ENCODE measurements at places on chromosomes 2 and 18.
A peak's percentile ranks its signal among the peaks of the same experiment; 100 is the strongest.

DNA sequence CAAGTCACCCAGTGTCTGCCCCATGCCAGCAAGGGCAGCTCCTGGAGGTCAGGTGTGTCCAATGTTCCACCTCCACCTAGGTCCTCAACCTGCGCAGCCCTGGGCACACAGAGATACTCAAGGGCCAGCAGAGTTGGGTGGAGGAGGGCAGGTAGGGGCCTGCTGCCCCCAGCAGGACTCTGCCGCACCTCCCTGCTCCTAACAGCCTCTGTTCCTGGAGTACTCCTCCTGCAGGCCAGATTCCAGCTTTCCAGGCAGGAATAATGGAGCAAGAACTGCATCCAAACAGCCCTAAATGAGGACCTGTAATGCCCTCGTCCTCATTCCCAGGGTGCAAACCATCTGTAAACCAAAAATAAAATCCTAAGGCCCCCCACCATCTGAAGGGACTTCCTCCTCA, 44.4 kb upstream of the ACAA2 start:
- no peak for DNase-seq

DNA sequence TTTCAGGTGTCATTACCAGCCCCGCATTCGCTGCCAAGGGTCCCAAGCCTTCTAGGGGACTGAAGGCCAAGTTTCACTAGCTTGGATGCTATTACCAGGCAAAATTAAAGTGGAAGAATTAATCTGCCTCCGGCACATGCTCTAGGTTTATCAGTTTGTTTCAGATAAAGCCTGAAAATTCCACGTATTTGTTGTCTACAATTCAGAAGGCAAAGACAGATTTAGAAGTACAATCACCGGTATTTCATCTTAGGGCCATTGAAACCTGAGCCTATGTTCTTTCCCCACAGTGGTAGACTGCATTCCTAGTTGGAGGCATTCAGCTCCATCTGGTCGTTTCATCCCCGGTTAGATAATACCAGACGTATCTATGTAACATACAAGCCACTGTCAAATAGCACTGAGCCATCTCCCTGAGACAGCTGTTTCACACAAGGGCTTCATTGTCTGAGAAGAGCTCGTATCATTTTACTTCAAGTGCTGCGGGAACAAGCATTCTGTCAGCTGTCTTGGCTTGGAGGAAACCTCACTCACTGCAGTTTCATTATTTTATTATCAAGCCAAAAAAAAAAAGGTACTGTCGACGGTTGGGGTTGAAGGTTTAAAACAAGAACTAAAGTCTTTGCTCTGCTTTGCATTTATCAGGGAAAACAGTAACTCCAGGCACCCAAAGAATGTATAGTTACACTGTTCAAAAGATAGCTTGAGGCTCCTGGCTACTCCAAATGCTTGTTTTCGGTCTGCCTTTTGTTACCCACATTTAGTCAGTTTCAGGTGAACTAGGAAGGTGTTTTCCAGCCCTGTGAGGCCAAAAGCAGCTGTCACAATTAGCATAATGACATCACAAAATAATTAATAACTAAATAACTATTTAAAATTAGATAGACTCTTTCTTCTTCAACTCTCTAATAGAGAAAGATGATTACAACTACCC, 76.7 kb downstream of the TGIF1 start:
- DNase-seq: peak; percentile 23

GRCh38 chr18:54130177-54130576, 94.3 kb downstream of the MBD2 start:
- DNase-seq: no peak

DNA sequence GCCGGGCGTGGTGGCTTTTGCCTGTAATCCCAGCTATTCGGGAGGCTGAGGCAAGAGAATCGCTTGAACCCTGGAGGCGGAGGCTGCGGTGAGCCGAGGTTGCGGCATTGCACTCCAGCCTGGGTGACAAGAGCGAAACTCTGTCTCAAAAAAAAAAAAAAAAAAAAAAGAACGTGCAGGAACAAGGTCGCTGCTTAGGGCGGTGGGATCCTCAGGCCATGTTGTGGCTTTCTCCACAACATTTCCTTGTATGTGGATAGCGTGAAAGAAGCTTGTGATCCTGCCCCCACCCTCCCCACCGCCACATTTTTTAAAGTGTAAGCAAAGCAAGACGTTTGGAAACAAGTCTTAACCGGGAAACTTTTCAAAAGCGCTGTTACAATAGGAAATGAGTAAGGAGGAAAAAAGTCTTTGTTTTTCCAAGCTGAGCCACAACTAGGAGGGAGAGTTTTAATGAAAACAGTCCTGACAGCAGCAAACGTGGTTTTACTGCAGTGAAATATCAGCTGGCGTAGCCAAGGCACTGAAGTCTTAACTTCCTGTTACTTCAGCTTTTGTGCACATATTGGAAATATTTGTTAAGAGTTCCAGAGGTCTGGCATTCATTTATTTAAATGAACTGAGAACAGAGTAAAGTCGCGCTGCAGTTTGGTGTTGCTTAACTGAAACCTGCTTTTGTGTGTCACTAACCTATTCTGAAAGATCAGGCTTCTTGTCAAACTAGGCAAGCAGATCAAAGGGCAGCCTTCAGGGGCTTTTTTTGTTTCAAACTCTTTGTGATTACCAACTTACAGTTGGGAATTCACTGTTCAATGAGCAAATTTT, 3.8 kb downstream of the TGIF1 start:
- DNase-seq: peak; percentile 69

DNA sequence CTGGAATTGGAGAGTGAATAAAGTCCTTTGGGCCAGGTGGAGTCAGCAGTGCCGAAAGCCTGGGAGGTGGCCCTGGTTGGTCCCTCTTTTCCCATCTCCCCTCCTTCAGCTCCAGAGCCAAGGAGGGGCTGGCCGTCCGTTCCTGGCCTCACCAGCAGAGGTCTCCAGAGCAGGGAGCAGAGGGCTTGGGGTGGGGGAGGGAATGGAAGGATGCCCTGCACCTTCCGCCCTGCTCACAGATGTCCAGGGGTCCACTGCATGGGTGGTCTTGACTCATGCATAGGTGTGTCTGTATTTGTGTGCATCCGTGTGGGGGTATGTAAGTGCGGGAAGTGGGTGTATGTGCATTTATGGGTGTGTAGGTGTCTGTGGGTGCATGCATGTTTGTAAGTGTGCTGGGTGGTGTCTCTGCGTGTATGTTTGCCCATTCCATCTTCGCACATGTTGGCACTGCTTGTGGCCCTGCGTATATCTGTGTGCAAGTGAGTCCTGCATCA, 201.8 kb downstream of the ZFP36L2 start:
- peak; percentile 79 for DNase-seq

DNA sequence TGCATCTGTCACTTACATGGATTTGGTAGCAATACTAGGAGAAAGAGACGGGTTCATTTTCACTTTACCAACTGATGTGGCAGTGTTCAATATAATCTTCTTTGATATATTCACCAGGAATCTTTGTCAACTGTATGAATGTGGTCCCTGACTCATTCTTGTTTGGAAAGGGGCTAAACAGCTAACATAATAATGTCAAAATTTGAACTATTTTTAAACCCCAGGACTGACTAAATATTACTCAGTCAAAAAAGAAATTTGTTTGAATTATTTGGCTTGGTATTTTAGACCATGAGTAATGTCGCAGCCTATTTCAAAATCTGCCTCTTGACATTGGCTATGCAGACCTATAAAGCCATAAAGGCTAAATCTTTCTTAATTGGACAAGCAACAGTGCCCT, 413.7 kb upstream of the RGPD4 start:
- peak; percentile 29 for DNase-seq

DNA sequence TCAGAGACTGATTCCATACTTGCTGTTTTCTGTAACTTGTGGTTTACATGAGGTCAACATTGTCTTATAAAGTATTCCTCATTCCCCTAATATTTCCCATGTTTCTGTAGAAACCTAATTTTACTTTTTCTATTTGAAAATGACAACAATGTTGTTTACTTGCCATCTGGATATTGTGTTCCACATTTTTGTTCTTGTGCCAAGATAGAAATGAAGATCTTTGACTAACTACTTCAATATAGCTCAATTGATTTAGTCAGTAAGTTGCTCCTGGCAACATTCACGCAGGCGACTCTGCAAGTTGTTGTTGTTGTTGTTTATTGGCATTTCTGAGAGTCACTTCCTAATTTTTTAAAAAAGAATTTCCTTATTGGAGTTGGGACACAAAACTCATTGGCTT, 69.5 kb downstream of the CAVIN2 start:
- no peak for DNase-seq

- no peak for DNase-seq
Measured at GRCh38 chr2:23106242-23106785, 278.7 kb upstream of the KLHL29 start.

DNA sequence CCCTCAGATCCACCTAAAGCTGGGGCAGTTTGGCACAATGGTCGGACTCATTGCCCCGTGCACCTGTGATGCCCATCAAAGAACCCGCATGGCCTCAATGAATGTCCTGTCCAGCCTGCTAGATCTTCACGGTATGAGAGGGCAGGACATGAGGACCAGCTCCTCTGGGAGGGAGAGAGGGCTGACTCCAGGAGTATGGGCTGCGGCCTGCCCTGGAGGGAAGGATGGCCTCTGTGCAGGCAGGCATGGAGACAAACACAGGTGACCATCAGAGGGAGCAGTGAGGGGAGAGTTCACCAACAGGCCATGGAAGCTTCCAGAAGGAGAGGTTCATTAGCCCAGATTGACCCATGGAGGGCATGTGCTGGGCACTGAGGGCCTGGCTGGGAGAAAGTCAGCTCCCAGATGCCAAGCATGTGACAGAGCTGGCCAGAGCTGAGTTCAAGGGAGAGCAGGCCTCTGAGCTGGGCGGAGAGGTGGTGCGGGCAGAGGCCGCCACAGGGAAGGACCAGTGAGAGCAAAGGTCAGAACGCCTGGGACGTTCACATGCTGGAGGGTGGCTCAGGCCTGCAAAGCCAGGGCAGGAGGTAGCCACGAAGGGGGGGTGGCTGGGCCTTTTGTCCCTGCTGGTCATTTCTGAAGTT, 36.2 kb downstream of the HJURP start:
- no peak for DNase-seq

DNA sequence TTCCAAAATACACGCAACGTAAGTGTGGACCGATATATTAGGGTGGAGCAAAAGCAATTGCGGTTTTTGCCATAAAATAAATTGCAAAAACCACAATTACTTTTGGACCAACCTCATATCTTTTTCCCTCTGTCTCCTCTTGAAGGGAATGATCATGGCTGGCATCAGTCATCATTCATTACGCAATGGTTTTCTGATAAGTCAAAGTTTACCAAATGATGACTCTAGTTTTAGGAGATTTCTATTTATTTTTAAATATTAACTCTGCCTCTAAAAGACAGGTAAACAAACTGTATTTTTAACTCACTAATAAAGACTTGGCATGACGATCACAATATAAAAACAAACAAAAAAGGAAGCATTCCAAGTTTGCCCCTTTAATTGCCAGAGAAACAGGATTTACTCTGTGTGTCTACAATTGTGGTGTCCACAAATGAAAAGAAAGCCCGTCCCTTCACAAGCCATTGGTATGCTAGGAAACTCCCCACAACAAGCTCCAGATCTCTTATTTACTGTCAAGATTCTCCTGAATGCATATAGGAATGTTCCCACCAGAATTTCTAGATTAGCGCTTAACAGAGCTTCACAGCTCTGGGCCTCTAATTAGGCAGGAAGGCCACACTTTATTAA, 61.3 kb downstream of the IRS1 start:
- no peak for DNase-seq

DNA sequence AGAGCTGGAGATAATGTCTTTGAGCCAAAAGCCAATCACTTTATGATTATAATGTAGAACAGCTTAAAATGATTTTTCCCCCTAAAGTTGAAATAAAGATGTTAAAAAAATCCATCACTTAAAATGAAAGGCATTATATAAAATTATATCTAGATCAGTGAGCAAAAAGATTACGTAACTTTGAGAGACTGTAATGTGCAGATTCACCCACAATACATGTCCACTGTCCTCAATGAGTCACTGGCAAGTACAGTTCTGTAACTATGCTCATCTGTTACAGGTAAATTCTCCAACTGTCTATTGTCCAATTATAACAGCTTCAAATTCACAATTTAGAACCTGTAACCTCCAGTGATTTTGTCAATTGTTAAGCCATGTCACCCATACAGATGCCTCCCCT, 19.0 kb downstream of the FAM161A start:
- DNase-seq: no peak

DNA sequence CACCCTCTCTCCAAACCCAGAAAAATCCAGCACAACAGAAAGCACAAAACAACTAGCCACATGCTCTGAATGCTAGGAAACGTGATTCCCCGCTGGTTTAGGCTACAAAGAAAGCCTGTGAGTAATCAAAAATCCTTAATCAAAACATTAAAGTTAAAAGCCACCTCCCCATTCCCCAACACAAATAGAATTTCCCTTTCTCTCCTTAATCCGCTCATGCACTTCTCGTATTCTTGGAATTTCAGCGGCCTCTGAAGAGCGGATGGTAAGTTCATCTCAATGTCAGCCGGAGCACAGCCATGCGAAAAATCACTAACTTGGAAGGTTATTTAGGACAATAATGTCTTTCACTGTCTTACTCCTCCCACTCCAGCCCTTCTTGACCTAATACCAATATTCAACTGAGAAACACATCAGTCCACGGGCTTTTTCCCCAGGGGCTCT, 126.7 kb downstream of the OSBPL1A start:
- peak; percentile 43 for DNase-seq

DNA sequence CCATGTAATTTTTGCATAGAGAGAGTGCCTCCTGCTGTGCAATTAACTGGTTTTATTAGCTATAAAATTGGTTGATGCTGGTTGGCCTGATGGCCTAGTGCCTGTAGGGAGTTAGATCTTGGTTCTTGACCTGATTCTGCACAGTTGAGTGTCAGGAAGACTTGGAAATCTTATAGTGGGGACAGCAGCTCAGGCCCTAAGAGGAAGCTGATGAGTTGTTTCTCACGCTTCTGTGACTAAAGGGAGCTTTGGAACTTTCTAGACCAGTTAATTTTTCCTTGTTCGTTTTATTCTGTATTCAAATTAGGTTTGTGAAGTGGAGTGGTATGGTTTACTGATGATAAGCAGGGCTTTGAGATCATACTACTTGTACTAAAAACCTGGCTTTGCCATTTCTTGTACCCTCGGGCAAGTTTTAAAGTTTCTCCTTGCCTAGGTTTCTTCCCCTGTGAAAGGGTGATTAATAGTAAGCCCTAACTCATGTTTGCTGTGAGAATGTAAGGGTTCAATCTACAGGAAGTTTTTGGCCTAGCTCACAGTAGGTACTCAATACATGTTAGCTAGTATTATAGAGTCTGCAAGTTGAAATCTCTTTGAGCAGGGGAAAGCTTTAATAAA, 82.1 kb downstream of the MAP3K20 start:
- DNase-seq: no peak

DNA sequence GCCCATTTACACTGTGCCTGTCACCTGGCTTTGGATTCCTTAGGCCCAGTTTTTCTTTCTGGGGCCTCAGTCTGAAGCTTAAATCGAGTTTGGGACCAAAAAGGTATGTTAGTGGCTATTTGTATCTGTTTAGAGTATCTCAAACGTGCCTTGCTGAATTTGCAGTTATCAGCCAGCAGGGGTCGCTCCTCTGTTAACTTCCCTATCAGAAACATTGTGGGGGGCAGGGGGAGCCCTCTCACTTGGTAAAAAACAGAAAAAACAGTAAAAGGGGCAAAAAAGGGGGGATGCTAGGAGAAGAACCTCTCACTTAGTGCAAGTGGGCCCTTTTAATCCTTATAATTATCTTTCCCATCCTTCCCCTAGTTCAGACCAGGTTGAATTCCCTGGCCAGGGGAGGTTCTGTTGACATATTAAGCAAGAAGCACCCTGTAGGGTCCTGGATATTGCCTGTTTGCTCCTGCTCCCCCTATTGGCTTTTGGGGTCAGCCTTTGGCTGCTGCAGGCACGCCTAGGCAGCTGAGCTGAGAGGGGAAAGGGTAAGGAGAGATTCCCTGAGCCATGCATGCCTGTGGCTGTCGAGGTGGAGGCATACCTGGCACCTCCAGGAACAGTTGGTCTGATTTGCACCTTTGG, 8.8 kb upstream of the IFIH1 start:
- DNase-seq: no peak
